Brain (organoid and tissue), 16 donors: ENCODE measurements at places on chromosomes 4 and X.
A peak's percentile ranks its signal among the peaks of the same experiment; 100 is the strongest.

DNA sequence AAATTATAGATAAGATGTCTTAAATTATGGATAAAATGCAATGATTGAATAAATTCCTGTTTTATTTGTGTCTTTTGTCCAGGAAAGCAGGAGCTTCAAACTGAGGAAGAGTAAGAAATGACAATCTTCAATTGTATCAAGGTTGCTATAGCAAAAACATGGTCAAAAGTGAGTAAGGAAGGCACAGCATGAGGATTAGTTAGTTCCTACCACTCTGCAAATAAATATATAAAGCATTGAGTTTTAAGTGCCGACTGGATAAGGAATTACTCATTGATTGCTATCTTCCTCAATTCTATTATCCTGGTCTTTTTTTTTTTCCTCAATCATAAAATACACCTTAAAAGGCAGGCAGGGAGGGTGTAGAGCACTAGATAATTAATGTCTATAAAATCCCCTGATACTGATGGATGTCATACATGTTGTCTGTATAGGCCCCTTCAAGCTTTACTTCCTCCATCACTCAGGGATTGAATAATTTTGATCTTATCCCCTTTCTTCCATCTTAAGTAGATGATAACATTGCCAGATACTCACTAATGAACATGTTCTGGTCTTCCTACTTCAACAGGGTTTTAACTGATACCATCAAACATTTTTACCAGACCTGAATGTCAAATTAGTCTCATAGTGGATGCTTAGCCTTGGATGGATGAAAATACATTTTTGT lies 86.6 kb downstream of the MID1 start:
- DNase-seq, result no peak

DNA sequence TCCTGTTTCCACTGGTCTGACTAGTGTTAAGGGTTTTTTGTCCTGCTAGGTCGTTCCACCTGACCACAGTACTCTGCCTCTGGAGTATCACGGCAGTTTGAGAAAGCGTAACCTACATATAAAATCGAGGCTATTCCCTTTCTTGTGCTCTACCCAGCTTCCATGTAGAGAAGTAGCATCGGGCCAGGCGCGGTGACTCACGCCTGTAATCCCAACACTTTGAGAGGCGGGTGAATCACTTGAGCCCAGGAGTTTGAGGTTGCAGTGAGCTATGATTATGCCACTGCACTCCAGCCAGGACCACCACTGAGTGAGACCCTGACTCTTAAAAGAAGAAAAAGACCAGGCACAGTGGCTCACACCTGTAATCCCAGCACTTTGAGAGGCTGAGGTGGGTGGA lies 7.5 kb downstream of the PPEF1 start:
- DNase-seq, result no peak

DNA sequence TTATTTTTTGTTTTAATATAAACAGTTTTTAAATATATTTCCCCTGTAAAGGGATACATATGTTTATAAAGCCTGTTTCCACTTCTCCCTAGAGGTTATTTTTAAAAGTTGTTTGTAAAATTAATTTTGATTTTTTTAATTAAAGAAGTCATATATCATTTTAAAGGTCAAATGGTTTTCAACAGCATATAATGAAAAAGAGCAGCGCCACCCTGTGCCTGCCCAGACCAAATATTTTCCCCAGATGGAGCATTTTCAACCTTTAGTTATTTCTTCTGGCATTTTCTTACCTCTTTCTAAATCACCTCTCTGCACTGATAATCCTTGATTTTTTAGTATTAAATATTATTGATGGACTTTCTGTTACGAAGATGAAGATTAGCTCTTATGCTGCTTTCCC lies 21.0 kb downstream of the MSX1 start:
- no peak for DNase-seq

DNA sequence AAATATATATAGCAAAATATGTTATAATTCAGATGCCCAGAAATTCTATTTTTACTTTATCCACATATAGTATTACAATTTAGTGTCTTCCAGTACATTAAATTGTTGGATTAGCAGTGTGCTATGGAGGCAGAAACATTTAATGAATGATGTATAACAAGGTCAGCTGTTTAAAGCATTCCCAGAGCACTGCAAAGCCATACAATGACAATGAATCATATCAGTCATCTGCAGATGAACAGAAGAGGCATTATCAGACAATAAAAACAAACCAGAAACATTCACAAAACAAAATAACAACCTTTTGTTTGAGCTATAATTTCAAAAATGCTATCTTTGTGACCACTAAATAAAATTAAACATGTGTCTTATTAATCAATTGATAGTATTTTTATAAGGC lies 524.2 kb downstream of the FAT4 start:
- DNase-seq, result no peak

DNA sequence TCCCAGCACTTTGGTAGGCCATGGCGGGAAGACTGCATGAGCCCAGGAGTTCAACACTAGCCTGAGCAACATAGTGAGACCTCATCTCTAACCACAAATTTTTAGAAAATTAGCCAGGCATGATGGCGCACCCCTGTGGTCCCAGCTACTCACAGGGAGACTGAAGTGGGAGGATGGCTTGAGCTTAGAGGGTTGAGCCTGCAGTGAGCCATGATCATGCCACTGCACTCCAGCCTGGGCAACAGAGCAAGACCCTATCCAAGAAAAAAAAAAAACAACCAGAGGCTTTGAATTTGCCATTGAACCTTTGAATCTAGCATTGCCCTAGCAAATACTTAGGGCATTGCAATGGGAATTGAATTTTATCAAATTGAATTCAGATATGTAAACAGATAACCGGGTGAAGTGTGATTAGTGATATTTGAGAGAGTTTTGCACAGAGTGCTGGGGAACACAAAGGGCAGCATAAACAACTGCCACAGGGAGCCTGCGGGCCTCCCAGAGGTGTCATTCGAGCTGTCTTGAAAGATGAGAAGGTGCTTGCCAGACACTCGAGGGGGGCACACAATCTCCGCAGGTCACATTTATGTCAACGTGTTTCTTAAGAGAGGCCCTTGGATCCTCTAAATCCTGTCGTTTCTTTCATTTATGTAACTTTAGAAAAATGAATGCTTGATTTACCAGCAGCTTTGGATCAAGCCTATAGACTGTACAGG lies 200.3 kb downstream of the AASDH start:
- no peak for DNase-seq

GRCh38 chr4:61318431-61318830 lies 118.3 kb downstream of the ADGRL3 start:
- no peak for DNase-seq

GRCh38 chrX:24506082-24506481 lies 41.0 kb downstream of the PDK3 start:
- DNase-seq, result no peak

DNA sequence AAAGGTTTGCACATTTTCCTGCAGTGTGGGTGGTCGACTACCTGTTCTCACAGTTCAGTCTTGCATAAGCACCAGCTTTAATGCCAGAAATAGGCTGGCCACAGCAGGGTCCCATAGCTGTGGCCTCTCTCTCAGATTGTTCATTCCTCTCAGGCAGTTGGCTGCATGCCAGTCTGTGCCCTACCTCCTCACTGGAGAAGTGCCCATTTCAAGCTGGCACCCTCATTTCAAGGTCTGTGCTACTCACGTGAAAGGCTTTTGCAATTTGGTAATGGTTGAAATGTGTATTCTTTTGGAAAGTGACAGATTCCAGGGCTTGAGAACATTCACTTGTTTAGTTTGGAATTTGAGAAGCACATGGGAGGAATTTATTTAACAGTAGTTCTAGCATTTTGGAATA lies 28.9 kb upstream of the MTMR1 start:
- DNase-seq, result peak; percentile 58

GRCh38 chr4:26813698-26814097 lies 46.9 kb upstream of the STIM2 start:
- peak; percentile 21 for DNase-seq

- peak; percentile 53 for DNase-seq
Measured at GRCh38 chrX:55057675-55058249, 17.1 kb upstream of the PAGE2B start.

DNA sequence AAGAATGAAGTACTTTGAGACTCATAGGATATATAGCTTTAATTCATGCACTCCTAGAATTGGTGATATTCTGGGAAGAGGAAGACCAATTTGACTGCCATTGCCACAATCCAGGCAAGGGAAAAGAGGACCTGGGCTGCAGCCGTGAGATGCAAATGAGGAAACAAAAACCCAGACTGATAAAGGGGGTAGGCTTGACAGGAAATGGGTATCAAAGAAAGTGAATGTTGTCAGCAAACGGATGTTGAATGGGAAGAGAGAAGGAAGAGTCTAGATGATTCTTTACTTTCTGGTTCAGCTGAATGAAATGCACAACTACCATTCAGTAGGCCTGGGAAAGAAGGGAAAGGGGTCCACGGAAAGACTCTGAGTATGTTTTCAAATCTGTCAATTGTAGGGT lies 17.1 kb upstream of the ARHGEF6 start:
- DNase-seq, result no peak

- no peak for DNase-seq
Measured at GRCh38 chr4:48931459-48931858, 24.9 kb upstream of the OCIAD2 start.

DNA sequence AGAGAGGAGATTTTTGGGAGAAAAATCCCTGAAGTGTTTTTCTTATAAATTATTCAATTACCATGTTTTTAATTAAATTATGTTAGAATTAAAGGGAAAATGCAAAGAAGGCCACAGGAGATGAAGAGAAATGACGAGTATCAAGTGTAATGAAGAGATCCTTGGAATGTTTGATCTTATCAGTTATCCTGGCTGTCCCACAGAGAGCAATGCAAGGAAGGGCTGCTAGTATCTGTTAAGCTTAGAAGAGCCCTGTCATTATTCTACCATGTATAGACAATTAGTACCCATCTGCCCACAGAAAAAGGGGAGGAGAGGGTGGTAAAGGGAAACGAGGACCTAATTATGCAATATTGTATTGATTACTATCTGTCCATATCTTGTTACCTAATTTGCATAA lies 257.1 kb downstream of the BANK1 start:
- peak; percentile 75 for DNase-seq

DNA sequence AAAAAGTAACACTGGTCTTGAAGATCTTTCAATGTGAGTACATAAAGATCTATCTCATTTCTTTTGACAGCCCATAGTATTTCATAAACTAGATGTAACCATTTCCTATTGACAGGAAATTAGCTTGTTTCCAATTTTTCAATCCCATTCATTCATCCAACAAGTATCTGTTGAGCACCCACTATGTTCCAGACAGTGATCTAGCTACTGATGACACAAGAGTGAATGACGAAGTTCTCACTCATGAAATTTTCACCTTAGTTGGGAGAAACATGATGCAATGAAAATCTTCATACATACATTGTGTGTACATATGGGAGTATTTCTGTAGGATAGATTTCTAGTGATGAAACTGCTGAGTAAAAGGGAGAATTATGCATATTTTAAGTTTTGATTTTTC lies 1.7 kb downstream of the CD38 start:
- no peak for DNase-seq

DNA sequence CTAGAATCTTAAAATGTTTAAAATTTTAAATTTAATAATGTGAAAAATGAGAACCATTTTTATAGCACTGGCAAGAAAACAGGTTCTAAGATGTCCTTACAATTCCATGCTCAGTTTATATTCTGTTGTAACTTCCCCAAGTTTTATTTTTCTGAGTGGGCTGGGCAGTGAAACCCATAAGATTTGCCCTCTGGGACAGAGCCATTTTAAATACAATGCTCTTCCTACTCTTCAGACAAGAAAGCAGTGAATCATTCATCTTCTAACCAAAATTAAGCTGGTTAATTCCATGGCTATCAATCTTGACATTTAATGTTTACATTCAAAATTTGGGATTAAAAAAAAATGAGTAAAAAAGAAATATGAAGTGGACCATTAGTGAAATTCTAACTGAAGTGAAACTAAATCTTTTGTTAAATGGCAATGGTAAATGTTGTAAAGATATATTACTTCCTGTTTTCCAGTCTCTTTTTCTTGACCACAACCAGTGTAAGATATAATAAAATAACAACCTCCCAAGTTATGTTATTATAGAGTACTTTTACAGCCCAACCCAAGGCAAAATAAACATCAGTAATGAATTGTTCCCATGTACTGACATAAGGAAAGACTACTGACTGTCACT lies 37.2 kb upstream of the PTPN13 start:
- DNase-seq, result no peak

DNA sequence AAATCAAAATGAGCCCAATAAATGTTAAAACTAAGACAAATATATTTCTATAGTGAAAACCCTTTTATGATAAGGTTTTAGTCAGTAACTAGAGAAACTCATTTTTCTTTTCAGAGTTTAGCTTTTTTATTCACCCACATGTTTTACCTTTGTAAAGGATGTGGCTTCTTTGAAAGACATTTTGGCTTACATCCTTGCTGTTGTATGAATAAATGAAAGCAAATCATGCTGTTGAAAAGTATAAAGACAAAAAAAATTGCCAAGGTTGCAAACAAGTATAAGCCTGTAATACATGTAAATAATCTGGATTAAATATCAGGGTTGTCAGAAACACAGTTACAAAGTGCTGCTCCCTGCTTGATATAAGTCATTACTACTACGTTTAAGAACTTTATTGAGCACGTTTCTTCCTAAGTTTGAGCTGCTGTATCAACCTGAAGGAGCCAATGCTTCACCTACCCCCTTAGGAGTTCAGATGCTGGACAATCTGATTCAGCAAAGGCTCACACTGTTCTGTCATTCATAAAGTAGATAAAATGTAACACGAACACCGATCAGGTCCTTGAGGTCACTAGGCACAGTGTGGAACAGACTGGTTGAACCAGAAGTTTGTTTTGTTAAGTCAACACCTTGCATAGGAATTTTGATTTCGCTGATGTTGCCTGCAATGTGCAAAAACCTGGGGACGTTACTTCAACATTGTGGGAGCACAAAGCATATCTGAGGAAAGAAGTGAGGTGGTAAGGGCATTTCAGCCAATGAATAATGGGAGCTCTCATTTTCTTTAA lies 321.2 kb upstream of the BMP3 start:
- DNase-seq, result no peak

DNA sequence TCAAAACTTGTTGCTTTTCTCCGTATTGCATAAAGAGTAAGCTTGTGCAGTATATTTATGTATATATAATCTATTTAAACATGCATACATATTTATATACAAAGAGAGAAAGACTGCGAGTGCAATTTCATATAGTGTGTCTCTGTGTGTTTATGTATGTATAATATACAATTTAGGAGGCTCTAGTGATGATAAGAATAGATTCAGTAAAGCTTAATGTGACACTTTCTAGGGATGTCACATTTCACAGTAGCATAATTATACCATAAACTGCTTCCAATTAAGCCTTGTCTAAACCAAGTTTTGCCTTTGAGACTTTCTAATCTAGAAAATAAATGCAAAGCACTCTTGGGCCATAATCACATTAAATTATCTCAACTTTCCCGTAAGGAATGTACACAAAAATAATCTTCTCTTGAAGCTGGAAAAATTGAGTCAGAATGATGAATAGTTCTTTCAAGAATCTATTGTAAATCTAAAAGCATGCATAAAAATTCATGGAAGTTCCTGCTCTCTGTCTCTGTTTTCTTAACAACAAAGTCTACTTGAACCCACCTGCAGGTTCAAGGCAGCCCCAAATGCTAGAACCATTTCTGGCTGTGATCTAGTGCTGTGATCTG lies 114.1 kb upstream of the NPY2R start:
- DNase-seq, result no peak

GRCh38 chr4:110170861-110171260 lies 27.6 kb downstream of the ELOVL6 start:
- no peak for DNase-seq
